ENCODE measurements at places on chromosomes 3 and 15.

DNA sequence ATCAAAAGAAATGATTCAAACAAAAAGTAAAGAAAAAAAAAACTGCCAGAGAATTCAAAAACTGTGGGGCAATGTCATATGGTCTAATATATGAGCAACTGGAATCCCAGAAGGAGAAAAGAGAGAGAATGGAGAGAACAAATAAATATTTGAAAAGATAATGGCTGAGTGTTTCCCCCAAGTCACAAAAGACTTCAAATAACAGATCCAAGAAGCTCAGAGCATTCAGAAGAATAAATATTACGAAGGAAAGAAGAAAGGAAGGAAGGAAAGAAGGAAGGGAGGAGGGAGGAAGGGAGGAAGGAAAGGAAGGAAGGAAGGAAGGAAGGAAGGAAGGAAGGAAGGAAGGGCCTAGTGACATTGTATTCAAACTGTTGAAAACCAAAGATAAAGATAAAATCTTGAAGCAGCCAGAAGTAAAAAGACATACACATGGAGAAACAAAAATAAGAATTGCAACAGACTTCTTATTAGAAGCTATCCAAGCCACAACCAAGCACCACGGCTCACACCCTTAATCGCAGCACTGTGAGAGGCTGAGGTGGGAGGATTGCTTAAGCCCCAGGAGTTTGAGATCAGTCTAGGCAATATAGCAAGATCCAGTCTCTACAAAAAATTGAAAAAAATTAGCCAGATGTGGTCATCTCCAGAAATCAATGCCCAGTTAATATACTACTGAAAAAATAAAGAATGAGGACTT is 118.9 kb upstream of the IGSF10 start:
- no peak for DNase-seq

DNA sequence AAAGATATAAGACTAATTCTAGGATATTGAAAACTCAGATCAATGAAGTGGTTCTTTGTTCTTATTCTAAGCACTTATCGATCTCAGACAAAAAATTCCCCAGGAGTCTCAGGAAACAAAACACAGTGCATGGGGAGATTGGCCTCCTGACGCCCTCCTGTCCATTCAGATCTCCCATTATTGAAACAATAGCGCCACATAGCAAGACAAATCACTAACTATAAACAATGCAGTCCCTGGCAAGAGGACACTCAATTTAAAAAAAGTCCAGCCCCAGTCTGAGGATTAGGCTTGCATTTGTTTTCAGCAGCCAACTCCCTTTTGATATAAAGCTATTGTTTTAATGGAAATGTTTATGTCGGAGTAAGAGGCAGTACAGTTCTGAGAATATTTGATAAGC is 528.2 kb downstream of the GABRG3 start:
- DNase-seq: no peak

GRCh38 chr15:90291679-90292356 is 26.3 kb downstream of the NGRN start:
- DNase-seq: no peak

GRCh38 chr15:26758079-26758478 is 14.8 kb downstream of the GABRB3 start:
- no peak for DNase-seq

- no peak for DNase-seq
Measured at GRCh38 chr15:53665930-53666329, 93.5 kb downstream of the WDR72 start.

DNA sequence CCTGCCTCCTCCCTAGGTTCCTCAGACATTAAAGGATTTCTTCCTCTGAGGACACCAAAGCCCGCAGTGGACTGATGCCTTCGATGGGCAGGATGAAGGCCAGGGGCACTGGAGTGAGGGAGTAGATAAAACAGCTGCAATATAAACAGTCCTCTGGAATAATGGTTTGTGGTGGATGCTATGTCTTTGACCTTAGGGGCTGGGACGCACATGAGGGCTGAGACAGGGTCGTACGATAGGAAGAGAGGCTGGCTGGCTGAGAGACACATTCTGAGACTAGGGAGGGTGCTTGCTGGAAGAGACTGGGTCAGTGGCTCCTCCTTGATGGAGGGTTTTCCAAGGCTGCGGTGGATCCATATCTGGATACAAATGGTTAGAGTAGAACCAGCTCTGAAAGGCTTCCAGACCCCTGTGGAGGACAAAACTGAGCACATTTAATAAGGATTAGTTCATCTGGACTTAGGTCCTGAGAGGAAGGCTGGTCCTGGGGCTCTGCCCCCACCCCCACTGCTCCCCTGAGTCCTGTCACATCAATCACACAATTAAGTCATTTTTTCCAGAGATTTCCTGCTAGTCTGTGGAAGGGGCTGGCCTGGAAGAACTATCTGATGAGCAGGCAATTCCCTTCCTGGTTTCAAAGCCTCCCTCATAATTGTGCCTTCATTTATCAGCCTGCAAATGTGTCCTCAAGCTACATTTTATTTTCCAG is 15.8 kb downstream of the TBC1D21 start:
- DNase-seq: no peak

DNA sequence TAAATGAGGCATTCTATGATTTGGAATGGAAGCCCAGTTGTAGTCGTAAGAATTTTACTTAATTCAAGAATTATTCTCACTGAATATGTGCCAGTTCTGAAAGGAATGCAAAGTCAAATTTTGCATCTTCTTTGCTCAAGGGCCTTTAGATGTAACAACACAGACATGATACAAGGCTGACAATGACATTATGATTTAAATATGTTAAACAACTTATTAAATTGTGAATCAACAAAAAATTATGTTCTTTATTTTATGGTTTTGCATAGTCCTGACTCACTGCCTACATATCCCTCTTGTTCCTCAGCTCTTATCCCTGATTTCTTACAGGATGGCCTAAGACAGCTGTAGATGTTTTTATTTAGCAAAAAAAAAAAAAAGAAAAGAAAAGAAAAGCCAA is 170.9 kb upstream of the NR2E3 start:
- DNase-seq: no peak

GRCh38 chr3:194987571-194988494 is 283.1 kb downstream of the XXYLT1 start:
- no peak for DNase-seq

GRCh38 chr3:41365973-41366372 is 166.7 kb downstream of the CTNNB1 start:
- no peak for DNase-seq

DNA sequence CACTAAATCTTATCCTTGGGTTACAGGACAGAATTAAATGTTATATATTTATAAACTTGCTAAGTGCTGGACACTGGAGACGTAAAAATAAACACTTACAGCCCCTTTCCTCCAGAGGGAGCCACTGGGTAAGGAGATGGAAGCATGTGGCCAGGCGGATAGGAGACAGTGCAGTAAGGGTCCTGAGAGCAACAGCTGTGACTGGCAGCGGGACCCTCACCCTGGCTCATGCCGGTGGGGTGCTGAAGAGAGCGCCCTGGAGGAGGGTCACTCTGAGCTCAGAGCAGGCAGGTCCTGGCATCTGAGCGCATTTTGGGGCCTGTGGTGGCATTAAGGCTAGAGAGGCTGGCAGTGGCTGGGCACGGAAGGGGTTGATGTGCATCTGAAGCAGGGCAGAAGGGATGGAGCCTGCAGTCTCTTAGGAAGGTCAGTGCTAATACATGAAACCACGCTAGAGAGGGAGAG is 16.0 kb downstream of the SEC61A1 start:
- no peak for DNase-seq

DNA sequence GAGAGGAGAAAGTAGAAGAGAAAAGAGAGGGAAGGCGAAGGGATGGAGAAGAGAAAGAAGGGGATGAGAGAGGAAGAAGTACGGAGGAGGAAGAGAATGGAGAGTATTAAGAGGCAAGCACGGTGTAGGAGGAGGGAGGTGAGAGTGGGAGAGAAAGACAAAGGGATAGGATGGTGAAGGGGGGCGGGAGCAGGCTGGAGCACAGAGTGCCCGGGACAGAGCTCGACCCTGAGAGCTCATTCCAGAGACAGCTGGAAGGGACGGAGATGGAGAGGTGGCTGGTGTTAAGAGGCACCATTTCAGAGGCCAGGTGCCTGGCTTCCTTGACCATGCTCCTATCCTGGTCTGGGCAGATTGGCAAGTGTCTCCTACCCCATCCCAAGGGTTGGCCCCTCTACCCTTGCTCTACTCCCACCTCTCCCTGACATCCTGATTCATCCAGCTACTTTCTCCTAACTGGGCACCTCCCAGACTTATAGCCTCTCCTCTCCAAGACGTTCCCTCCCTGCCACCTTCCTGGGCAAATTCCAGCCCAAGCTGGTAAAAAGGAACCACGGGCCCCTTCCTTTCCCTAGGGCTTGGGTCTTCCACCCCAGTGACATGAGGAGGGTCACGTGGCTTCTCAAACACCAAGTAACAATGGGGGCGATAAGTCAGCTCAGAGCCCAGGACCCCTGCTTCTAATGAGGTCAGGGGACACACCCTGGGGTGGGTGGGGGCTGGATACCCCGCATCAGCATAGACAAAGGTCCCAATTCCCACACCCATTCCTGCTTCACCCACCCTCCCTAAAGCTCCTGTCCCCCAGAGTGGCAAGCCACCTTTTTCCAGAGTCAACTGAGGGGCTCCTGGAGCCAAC is 1.1 kb downstream of the CLCN2 start:
- no peak for DNase-seq

GRCh38 chr3:73257186-73257585 is 195.7 kb downstream of the EBLN2 start:
- no peak for DNase-seq

Data from right lobe of liver (tissue), 6 donors.